ENCODE measurements at places on chromosomes 11 and 22. TPM values are rescaled to one million over a fixed set of nuclear protein-coding genes. Genes with fewer than 3 reads are reported as not detected.

GRCh38 chr22:36274531-36274930 is 21.6 kb downstream of the APOL1 start:
- no peak for DNase-seq

The KCNJ1 gene
- total RNA-seq: not detected

The VWCE gene
- total RNA-seq: 7.7 TPM

The MMP13 gene
- total RNA-seq: not detected

- no peak for DNase-seq
Observed at GRCh38 chr11:9748361-9748970, 84.6 kb downstream of the SWAP70 start.

The SLC6A5 gene
- not detected for total RNA-seq

DNA sequence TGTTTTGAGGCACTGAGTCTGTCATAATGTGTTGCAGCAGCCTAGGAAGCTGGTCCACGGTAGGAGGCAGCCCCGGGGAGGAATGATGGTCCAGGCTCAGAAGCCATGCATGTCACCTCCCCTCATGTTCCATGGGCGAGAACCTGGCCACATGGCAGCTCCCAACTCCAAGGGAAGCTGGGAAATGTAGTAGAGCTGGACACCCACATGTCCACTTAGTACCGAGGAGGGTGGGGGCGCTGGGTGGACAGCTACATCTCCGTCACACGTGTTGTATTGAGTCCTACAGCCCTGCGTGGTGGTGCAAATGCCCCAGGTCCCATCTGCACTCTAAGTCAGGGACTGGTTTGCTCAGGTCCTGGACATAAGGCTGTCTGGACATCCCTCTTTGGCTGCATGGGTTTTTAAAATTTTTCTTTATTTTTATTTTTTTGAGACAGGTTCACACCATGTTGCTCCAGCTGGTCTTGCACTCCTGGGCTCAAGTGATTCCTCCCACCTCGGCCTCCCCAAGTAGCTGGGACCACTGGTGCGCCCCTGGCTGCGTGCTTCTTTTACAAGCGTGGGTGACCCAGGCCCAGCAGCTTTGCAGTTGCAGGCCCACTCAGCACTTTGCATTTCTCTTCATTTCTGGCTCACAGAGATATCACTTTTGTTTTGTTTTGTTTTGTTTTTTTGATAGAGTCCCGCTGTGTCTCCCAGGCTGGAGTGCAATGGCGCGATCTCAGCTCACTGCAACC is 3.9 kb upstream of the CTTN start:
- DNase-seq: no peak

- DNase-seq: no peak
Observed at GRCh38 chr11:122656631-122657101, 1.1 kb downstream of the UBASH3B start.

The ROM1 gene
- 6.7 TPM for total RNA-seq

The SCN4B gene
- 2.3 TPM for total RNA-seq

DNA sequence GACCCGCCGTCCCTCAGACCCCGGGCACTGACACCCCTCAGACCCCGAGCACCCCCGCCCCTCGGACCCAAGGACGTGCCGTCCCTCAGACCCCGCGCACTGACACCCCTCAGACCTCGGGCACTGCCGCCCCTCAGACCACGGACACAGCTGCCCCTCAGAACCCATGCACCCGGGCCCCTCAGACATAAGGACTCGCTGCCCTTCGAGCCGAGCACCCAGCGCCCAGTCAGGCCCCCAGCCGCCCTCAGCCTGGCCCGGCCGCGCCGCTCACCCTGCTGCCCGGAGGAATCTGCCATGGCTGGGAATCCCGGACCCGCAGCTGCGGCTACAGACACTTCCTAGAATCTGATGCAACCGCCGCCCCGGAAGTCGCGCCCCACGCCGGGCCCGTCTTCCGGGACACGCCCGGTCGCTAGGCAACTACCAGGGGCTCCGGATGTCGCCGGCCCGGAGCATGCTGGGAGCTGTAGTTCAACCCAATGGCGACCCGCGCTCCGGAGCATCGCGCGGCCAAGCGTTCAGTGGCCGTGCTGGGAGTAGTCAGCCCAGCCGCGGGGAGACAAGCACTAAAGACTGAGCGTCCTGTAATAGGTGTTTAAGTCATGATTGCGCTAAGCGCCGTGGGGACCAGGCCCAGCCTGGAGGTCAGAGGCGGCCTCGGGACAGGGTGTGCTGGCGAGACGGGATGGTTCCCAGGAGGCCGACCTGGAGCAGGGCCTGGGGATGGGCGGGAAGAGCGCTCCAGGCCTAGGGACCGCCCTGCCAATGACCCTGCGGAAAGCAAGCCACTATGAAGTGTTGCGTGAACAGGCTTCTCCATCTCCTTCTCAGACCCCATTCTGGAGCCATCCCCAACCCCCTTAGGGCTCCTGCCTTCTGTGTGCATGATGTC is at the start of gene CARS1:
TSS of gene CARS1 (minus strand) at position 355 of the 895 bp plus-strand sequence. CDS start at position 299, 56 bp downstream.
- DNase-seq: peak; percentile 98

GRCh38 chr11:96257972-96258934 is 84.7 kb downstream of the MAML2 start:
- no peak for DNase-seq

GRCh38 chr11:114000526-114000925 is 25.6 kb downstream of the HTR3A start:
- no peak for DNase-seq

The EXPH5 gene
- 0.87 TPM for total RNA-seq

The CRYAB gene
- 2,279 TPM for total RNA-seq

DNA sequence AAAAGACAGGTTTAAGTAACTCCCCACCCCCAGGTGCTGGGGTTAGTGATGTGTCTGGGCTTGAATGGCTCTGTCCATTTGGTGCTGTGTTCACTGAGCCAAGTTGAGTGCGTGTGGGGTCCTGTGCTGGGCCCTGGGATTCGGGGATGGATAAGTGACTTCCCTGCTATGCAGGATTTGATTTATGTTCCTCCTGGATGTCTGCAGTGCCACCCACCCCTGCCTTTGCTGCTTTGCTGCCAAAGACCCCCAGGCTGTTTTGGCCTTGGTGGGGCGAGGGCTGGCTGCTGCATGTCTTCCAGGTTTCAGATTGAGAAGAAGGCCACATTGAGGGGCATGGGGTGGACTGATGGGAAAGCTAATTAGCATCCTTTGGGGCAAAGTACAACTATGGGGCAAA is 77.9 kb upstream of the PARVG start:
- DNase-seq: no peak

GRCh38 chr11:19076744-19077589 is 16.4 kb upstream of the MRGPRX2 start:
- no peak for DNase-seq

GRCh38 chr11:46122945-46123715 is 1.9 kb upstream of the PHF21A start:
- DNase-seq: no peak

- DNase-seq: no peak
Observed at GRCh38 chr11:67002921-67003411, 20.0 kb upstream of the SYT12 start.

DNA sequence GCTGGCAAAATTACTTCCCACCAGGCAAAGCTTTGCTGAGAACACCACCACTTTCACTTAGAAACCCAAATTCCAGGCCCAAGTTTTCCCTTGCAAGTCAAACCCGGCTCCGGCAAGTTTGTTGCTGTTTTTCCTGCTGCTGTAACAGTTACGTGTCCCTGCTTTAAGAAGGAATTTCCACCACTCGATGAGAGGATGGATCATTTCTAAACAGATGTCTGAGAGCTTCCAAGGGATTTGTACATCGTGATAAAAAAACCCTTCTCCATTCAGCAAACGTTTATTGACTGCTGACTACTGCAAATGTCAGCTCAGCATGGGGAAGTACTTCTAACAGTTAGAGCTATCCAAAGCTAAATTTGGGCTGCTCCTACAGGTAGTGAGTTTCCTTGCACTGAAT is 19.7 kb downstream of the P2RX3 start:
- no peak for DNase-seq

The BRSK2 gene
- 1.4 TPM for total RNA-seq

- no peak for DNase-seq
Observed at GRCh38 chr11:61697764-61698163, 17.6 kb downstream of the DAGLA start.

The LINC01488 gene
- not detected for total RNA-seq

The CHRDL2 gene
- 0.67 TPM for total RNA-seq

GRCh38 chr11:69646493-69647389 is 5.8 kb downstream of the CCND1 start:
- no peak for DNase-seq

DNA sequence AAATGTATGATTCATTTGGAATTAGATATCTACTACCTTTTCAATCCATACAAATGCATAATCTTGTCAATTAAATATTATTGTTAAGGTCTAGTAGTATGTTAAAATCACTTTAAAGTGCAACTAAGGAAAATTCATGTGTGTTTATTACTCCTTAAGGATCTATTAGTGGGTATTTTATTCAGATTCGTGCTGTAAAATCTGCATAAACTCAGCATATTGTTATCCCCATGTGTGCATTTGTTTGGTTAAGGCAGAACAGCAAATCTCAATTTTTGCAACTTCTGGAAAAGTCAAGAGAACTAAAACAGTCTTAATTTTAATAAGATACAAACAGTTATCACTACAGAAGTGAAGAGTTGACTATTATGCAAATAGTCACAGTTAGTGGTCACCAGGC is 234.5 kb downstream of the SOX6 start:
- no peak for DNase-seq

- DNase-seq: no peak
Observed at GRCh38 chr22:23909296-23909898, 15.2 kb downstream of the MIF start.

DNA sequence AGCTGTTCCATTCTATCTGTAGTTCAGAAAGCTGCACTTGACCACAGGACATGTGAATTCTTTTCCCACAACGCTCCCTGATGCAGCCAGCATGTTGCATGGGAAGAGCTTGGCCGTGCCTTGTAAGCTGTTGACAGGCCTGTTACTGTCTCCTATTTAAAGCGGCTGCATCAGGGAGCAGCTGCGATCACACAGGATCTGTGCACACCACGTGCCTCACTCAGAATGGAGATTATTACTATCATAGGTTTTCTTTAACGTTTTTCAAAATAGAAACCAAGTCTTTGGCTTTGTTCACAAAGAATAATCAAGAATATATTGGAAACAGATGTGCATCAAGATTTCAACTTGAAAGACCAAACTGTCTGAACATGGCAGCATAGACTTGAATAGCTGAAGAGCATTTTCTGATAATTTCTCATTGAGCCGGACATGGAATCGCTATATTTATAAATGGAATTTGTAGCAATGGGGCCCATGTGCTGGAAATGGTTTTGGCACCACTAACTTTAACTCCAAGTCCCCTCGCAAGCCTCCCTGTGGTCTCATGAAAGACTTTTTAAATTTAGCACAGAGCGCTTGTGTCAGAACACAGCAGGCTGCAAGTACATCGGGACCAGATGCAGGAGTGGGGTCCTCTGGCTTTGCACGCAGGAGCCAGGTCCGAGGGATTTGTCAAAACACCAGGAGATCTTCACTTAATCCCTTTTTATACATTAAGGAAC is 40.8 kb upstream of the MYO18B start:
- DNase-seq: no peak

DNA sequence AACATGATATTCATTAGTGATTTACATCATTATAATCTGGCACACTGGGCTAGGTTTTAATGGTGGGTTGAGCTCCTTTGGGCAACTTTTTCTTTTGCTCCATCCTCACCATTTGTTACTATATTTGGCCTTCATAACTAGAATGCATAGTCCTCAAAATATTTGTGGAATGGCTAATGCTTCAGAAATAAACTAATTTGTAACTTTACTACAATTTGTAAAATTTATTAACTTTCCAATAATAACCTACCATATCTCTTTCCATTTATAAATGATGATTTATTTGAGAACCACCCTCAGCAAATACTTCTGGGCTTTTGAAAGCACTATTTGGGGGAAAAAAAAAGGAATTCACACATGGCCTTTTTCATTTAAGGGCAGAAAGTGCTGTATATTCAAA is 79.7 kb downstream of the LARGE2 start:
- no peak for DNase-seq

GRCh38 chr11:84714316-84714780 is 912.8 kb downstream of the DLG2 start:
- no peak for DNase-seq

- no peak for DNase-seq
Observed at GRCh38 chr11:95611827-95612226, 177.8 kb downstream of the FAM76B start.

The CRYBB2 gene
- not detected for total RNA-seq

DNA sequence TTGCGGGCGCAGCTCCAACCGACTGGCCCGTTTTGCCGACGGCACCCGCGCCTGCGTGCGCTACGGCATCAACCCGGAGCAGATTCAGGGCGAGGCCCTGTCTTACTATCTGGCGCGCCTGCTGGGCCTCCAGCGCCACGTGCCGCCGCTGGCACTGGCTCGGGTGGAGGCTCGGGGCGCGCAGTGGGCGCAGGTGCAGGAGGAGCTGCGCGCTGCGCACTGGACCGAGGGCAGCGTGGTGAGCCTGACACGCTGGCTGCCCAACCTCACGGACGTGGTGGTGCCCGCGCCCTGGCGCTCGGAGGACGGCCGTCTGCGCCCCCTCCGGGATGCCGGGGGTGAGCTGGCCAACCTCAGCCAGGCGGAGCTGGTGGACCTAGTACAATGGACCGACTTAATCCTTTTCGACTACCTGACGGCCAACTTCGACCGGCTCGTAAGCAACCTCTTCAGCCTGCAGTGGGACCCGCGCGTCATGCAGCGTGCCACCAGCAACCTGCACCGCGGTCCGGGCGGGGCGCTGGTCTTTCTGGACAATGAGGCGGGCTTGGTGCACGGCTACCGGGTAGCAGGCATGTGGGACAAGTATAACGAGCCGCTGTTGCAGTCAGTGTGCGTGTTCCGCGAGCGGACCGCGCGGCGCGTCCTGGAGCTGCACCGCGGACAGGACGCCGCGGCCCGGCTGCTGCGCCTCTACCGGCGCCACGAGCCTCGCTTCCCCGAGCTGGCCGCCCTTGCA is 1.0 kb downstream of the FJX1 start:
- no peak for DNase-seq

The TUB gene
- total RNA-seq: 5.9 TPM

GRCh38 chr11:75479597-75480145 is 46.1 kb downstream of the GDPD5 start:
- DNase-seq: no peak

- DNase-seq: no peak
Observed at GRCh38 chr22:44683881-44684280, 18.1 kb upstream of the PRR5 start.

DNA sequence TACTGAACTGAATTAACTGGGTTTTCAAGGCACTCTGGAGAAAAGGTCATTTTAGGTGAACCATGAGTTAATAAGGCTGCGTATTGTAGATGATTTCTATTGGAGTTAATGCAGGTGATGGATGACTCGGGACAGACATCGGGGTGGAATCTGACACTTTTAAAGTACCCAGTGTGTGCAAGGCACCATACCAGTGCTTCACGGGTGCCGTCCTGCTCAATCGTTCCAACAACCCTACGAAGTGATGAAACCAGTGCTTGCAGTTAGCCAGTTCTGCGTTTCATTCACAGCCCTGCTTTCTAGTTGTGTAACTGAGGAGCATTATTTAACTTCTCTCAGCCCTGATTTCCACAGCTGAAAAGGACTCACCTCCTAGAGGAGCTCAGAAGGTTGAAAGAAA is 216.5 kb downstream of the BARX2 start:
- DNase-seq: no peak

GRCh38 chr11:121449626-121450025 is 2.5 kb upstream of the SORL1 start:
- DNase-seq: no peak
